ENCODE measurements at places on chromosomes 6 and 20.

GRCh38 chr6:31304683-31305082, 32.8 kb upstream of the HLA-C start:
- no peak for DNase-seq

DNA sequence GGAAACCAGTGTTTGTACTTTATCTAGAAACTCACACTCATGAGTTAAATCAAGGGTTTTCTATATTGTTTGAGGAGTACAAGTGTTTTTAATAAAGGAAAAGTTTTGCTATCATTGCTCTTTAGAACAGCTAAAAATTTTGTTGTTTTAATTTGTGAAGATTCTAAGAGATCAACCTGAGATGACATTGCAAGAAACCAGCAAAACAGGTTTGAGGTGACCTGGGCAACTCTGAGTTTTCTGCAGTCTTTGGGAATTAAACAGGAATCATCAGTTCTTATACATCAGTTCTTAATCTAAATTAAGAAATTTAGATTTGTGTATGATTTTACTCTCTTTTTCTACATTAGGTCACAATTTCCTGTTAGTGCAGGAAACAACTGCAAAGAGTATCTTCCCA, 114.5 kb downstream of the JAG1 start:
- DNase-seq, result no peak

DNA sequence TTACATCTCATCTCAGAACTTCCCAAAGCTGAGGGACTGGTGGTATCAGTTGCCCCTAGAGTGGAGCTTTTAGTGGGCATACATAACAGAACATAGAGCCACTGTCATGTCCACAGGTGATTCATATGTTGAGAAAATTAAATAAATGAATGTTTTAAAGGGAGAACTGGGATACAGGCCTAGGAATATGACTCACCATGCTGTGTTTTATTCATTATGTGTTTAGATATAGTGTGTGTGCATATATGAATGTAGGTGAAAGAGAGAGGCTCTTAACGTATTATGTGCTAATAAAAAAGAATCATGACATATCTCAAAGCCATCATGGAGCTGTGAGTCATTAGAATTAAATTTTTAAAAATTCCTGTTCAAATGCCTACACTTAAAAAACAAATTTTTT, 332.2 kb upstream of the RSPO3 start:
- DNase-seq, result no peak

GRCh38 chr6:96787846-96788580, 49.3 kb downstream of the GPR63 start:
- DNase-seq, result no peak

DNA sequence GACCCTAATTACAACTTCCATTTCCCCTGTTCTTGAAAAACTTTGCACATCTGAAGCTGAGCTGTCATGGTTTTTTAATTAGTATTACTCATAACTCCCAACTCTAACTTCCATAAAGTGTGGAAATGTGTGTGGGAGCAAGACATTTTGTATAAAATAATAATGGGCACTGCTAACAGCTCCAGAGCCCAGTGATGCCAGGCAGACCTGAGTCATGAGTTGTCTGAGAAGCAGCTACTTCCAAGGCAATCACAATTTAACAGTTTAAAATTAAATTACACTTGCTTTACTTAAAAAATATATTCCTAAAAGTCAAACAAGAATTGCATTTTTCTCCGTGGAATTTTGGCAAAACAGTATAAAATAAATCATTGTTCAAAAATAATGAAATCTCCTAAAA, 6.4 kb downstream of the SLC2A12 start:
- no peak for DNase-seq

DNA sequence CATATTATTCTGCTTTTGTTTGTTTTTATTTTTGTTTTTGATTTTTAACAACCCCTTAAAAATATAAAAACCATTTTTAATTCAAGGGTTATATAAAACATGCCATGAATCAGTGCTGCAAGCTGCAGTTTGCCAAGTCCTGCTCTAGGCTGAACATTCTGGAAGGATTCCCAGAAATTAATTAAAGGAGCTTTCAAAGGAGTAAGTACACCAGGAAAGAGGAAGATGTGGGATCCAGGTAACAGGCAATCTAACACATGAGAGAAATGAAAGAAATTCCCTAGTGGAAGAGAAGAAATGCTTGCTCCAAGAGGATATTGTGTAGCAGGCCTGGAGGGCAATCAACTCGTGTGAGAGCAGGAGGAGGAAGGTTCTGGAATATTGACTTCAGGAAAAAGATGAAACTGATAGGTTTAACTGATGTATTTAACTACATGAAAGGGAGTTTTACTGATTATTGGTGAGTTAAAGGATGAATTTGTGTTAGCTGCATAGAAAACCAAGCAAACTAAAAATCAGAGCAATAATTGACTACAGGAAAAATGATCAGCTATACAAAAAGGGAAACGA, 146.0 kb upstream of the PHACTR1 start:
- DNase-seq, result no peak

- no peak for DNase-seq
Measured at GRCh38 chr20:61819921-61820825, 245.5 kb downstream of the TAF4 start.

GRCh38 chr6:24936641-24937317, 1.0 kb upstream of the RIPOR2 start:
- no peak for DNase-seq
